ENCODE measurements at places on chromosomes 3 and 15.
A peak's percentile ranks its signal among the peaks of the same experiment; 100 is the strongest.

DNA sequence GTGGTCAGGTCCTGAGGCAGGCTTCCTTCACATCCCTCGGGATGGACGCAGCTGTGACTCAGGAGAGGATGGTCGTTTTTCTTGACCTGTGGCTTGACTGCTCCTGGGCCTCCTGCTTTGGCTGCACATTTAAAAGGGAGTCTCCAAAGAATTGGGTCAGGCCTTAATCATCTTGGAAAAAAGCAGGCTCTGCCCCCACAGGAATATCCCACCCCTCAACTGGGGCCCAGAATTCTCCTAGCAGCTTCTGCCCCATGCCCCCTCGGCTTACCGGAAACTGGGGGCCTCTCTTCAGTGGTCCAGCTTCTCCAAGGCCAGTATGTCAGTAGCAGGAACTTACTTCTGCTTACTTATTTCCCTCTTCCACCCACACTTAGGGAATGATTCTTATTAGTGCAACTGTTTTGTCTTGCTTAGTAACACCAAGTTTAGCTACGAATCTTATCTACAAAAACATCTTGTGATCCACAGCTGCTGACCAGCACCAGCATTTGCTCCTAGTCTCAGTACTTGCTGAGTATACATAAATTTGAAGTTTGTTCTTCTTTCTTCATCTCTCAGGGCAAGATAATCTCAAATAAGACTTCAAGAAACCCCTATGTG is 35.7 kb downstream of the ATG7 start:
- DNase-seq = no peak

- DNase-seq = no peak
These were observed 808 bp downstream of the RBM6 start for GRCh38 chr3:49940667-49941249.

DNA sequence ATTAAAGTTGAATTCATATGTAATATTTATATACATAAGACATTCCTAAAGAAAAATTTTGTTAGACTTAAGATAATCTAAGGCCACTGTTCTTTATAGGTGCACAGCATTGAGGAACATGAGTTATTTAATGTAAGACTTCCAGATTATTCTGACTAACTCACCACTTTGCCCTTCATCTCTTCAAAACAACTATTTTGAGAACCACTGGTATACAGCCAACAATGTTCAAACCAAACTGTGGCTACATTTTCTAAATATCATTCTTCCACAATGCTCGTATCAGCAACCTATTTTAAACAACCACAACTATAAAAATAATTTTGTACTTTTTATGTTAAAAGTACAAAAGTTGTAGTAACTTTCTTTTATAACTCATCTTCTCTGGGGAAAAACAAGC is 199.8 kb upstream of the ALCAM start:
- DNase-seq = no peak

DNA sequence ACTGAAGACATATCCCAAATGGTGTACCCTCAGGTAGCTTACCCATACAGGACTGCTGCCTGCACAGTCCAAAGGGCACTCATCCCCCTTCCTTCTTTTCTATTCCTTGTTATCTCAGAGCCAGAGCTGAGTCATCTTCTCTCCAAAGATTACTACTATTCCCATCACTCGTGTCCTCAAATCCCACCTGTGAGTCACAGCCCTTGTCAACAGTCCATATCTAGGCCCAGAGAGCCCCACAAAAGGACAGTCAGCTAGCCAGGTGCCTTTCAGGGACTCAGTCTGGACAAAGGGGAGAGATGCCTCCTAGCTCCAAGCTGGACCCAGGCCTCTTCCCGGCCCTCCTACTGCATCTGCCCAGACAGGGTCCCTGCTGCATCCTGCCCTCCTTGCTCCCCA is 11.0 kb downstream of the PARP16 start:
- DNase-seq = no peak

GRCh38 chr15:56524915-56525314 is 60.0 kb upstream of the MNS1 start:
- DNase-seq = no peak

GRCh38 chr15:39255760-39256159 is 325.1 kb upstream of the THBS1 start:
- DNase-seq = no peak

DNA sequence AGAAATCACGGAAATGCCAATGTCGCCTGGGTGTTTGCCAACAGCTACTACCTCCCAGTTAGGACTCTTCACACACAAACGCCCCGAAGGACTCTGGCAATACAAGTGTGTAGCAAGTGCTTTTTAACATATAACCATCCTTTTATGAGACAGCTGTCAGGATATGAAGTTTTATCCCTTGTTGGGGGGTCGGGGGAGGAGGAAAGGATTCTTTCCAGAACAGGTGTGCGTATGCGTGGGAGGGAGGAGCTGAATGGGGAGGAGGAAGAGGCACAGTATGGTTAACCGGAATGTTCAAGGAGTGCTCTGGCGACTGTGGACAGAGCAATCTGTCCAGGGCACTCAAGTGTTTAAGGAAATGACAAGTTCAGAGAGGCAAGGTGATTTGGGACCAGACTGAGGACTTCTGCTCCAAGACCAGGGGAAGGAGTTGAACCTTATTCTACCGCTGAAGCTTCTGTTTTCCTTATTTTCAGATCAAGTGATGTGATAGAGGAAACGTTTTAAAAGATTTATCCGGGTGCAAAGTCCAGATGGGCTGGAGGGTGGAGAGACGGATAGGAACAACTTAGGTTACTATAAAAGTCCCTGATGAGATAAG is 1.3 kb downstream of the TSPAN3 start:
- DNase-seq = no peak

DNA sequence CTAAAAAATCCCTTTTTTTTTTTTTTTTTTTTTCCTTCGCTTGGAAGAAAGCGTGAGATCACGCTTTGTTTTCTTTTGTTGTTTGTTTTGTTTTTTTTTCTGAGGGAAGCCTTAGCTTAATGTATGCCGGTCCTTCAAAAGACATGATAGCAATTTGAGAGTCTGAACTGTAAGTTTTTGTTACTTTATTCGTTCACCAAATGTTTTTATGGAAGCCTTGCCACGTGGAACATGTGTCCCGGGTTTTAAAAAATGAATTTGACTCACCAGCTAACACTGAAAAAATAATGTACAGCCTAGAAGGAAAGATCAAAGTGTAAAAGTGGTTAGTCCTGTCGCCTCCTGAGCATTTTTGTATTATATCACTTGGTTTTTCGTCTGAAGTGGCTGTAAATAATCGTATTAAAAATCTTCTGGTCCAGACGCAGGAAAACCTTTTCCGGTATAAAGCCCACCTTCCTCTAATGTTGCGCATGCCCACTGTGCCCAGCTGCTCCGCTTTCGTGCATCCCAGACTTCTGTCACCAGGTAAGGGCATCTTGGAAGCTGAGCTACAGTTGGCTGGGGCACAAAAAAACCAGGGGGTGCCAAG is 795 bp upstream of the MYNN start:
- peak; percentile 61 for DNase-seq

DNA sequence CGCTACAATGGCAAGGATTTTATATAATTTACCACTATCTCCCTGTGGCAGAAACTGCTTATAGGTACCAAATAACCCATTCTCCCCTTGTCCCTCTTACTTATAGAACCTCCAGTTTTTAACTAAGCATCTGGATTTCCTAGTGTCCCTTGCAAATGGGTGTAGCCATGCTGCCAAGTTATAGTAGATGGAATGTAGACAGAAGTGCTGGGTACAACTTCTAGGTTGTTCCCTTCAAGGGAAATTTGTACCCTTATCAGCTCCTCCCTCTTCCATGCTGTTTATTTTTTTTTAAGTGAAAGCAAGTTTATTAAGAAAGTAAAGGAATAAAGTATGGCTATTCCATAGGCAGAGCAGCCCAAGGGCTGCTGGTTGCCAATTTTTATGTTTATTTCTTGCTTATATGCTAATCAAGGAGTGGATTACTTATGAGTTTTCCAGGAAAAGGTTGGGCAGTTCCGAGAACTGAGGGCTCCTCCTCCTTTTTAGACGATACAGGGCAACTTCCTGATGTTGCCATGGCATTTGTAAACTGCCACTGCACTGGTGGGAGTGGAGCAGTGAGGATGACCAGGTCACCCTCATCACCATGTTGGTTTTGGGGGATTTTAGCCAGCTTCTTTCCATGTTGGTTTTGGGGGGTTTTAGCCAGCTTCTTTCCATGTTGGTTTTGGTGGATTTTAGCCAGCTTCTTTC is 40.1 kb upstream of the TM4SF19 start:
- no peak for DNase-seq

GRCh38 chr15:83200589-83200988 is 7.0 kb downstream of the HDGFL3 start:
- no peak for DNase-seq

DNA sequence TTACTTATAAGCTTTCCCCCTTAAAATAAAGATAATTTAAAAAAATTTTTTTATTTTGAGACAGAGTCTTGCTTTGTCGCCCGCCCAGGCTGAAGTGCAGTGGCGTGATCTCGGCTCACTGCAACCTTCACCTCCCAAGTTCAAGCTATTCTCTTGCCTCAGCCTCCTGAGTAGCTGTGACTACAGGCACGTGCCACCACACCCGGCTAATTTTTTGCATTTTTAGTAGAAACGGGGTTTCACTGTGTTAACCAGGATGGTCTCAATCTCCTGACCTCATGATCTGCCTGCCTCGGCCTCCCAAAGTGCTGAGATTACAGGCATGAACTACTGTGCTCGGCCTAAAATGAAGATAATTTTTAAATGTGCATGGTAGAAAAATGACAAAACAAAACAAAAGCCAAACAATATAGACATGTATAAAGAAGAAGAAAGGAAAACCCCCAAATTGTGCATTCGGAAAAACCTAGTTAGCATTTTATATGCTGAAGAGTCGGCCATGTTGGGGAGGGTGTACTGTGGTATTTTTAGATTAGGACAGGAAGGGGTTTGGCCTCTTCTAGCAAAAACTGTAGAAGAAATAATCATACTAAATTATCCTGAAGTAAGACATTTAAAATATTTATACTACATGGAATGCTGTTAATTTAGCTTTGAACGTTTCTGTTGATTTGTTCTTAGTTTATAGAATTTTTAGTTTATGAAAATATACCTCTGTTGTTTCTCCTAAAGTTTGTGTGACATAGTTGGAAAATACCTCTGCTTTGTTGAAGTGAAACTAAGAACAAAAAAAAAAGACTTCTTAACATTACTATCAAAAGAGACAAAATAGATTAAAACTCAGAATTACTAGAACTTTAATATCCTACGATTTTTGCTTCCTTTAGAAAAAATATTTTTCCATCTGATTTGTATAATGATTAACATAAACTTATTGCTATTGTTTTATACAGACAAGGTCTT is 7.4 kb downstream of the APPL1 start:
- no peak for DNase-seq

- no peak for DNase-seq
These were observed 9.2 kb downstream of the HSPBAP1 start for GRCh38 chr3:122784436-122784835.

DNA sequence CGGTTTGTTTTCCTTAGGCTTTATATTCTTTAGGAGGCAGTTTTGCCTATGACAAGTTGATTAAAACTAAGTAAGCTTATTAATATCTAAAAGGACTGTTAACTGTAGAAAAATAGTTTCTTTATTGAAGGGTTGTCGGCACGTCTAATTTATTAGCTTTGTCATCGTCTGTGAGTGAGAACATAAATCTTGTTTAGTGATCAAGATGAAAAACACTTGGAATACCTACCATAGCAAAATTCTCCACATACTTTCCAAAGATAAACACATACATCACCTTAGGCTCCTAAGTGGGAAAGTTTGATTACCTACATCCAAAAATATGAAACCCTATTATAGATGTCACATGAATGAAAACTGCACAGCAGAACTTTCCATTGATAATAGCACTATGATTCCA is 139.1 kb upstream of the BNIP2 start:
- DNase-seq = no peak

GRCh38 chr15:48565560-48566482 is 79.7 kb downstream of the FBN1 start:
- DNase-seq = no peak

GRCh38 chr15:95440712-95441111 is 889.8 kb upstream of the NR2F2 start:
- DNase-seq = no peak

GRCh38 chr3:134057654-134058110 is 28.0 kb upstream of the SLCO2A1 start:
- DNase-seq = no peak

DNA sequence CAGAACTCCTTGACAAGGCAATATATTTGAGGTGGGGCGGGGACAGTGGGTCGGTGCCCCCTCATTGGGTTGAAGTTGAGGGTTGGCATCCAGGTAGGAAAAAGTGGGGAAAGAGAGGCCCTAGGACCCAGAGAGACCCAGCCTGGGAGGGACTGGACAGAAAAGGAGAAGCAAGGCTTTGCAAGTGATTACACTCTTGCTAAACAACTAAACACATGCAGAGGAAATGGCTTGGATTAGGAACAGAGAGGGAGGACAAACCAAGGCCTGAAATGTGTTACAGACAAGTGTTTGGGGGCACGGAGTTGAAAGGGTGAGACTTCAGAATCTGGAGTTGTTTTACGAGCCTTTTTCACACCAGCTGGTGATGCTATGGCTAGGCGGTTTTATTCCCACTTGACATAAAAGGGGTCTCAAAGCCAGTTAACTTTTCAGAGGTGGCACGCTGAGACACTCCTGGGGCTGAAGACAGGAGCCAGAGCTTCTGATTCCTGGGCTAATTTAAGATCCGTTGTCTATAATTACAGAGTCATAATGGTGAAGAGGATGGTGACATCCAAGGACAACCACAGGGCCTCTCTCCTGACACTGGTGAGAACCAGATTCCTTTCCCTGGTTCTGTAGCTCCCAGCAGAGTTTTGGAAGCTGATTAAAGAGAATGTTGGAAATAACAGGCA is 7.7 kb upstream of the KCTD6 start:
- no peak for DNase-seq

- no peak for DNase-seq
These were observed 24.4 kb upstream of the RAP2B start for GRCh38 chr3:153137626-153138025.

- DNase-seq = no peak
These were observed 476.9 kb downstream of the ZNF385D start for GRCh38 chr3:21274079-21274571.

DNA sequence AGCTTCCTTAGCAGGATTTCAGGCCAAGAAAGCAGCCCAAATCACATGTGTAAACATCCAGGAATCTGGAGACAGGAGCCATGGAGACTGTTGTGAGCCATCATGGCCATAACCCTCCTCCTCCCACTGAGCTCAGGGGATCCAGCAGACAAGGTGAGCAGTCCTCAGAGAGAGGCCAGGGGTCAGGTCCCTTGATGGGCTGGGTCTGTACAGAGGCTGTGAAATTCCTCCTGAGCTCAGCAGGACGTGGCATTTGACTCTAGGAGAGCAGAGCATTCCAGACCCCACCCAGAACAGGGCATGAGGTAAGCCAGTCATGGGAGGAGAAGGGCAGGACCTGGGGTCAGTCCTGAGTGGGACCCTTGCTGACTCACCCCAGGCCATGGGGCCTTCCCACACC is 67.0 kb upstream of the ACAN start:
- no peak for DNase-seq

- no peak for DNase-seq
These were observed 235.1 kb downstream of the UACA start for GRCh38 chr15:70528270-70528706.

GRCh38 chr3:16520241-16520969 is 6.9 kb upstream of the RFTN1 start:
- DNase-seq = no peak

GRCh38 chr3:146575636-146576035 is 29.5 kb downstream of the PLSCR5 start:
- no peak for DNase-seq

GRCh38 chr15:35705030-35705883 is 159.3 kb upstream of the DPH6 start:
- DNase-seq = no peak

All from NCI-H1436 treated with DMSO at 0.1 percent for 48 hours (cell line).